ENCODE measurements at places on chromosomes 3 and 15.

GRCh38 chr3:129722527-129722926 lies 116.1 kb upstream of the PLXND1 start:
- no peak for DNase-seq

- no peak for DNase-seq
Observed at GRCh38 chr15:89774492-89774891, 1.6 kb upstream of the MESP2 start.

- DNase-seq: no peak
Observed at GRCh38 chr3:138186221-138186620, 880 bp upstream of the ARMC8 start.

DNA sequence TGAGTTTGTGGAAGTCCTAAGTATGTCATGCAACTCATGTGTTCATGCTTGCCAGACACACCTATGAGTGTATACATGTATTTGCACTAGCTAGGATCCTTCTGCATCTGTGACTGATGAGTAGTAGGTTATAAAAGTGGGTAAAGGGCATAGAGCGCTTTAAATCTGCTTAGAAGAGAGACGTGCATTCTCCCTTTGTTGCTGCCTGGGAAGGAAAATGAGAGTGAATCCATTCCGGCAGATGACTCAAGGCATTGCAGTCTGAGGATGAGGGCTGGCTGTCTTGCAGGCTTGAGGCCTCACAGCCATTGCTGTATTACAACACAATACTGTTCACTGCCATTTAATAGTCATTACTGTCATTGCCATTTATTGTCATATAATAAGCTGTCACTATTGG lies 120.8 kb upstream of the UMPS start:
- no peak for DNase-seq

DNA sequence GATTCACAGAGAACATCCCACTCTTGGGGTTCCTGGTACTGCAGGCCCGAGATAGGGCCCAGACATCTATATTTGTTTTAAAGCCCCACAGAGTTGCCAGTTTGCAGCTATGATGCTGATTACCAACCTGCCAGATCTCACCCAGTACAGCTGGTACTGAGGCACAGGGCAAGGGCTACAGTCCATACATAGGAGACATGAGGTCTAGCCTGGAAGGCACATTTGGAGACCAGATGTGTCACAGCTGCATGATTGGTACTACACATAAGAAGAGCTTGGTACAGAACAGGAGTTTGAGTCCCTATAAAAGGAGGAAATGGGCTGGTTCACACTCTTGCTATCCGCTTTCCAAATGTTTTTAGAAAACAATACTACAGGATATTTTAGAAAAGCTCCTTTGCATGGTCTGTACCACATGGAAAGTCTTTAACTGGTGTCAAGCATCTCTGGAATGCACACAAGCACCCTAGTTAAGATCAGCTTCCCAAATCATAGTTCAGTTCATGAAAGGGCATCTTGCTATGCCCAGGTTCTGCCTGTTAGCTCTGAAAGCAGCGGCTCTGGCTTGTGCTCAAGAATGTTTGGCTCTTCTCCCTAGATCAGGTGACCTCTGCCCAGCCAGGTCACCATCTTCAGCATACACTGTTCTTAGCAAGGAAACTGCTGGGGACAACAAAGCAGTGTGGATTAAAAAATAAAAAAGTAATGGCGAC lies 20.6 kb downstream of the MTMR14 start:
- DNase-seq: no peak

GRCh38 chr3:101571028-101571895 lies 2.7 kb upstream of the PCNP start:
- no peak for DNase-seq

- no peak for DNase-seq
Observed at GRCh38 chr3:14770591-14770990, 48.2 kb upstream of the FGD5 start.

DNA sequence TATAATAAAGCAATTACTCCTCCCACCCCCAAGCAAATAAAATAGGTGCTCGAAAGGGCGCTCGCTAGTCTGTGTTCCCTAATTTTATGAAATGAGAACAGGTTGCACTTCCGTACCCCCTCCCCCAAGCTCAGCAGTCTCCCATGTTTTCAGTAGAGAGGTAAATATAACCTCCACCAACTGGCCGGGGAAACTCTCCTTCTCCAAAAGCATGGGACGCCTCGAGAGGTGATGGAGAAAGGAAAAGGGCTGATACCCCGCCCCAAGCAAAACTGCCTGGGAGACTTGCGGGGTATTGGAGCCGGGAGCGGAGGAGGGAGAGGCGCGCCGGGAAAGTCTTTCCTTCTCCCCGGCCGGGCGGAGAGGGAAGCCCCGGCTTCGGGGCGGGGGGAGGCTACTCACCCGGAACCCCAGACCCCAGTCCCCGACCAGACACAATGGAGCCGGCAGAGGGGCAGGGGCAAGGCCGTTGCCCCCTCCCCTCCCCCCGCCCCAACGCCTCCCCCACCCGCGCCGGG lies 605 bp downstream of the DCUN1D1 start:
- no peak for DNase-seq
